ENCODE measurements at places on chromosomes 3 and 15.

- DNase-seq = peak; percentile 19
These were observed 2.1 kb downstream of the RNF168 start for GRCh38 chr3:196501316-196502044.

DNA sequence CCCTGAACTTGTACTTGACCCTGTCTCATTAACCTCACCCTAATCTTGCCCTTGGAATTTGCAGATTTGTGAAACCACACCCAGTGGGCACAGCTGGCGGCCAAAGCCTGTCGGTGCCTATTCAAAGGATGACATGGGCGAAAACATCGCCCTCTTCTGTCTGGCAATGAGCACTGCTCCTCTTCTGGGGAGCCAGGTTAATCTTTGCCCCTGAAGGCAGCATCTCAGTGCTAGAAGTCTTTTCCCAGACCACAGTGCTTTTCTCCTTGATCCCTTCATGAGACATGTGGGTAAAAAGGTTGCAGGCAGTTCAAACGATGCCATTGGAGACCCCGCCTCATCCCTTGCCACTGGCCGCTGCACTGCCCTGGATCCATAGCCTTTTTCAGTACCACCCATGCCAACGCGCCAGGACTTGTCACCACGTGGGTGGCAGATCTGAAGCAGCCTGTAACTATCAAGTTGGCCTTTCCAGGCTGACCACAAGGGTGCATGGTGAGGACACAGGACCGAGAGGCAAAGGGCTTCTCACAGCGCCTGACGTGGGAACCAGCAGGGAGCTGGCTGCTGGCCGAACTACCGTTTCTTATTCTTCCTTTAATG, 6.5 kb upstream of the DNASE1L3 start:
- no peak for DNase-seq

DNA sequence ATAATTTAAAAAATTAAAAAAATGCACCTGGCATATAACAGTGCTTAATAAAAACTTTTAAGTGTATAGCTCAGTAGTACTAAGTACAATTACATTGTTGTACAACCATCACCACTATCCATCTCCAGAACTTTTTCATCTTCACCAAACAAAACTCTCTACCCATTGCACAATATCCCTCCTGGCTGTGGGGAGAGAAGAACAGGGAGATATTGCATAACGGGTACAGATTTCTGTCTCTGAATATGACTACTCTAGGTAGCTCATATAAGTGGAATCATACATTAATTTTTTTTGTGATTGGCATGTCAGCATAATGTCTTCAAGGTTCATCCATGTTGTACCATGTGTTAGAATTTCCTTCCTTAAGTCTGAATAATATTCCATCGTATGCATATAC, 91.0 kb upstream of the PLAAT1 start:
- DNase-seq = no peak

GRCh38 chr3:83193526-83193925, 1432.1 kb upstream of the GBE1 start:
- DNase-seq = no peak

DNA sequence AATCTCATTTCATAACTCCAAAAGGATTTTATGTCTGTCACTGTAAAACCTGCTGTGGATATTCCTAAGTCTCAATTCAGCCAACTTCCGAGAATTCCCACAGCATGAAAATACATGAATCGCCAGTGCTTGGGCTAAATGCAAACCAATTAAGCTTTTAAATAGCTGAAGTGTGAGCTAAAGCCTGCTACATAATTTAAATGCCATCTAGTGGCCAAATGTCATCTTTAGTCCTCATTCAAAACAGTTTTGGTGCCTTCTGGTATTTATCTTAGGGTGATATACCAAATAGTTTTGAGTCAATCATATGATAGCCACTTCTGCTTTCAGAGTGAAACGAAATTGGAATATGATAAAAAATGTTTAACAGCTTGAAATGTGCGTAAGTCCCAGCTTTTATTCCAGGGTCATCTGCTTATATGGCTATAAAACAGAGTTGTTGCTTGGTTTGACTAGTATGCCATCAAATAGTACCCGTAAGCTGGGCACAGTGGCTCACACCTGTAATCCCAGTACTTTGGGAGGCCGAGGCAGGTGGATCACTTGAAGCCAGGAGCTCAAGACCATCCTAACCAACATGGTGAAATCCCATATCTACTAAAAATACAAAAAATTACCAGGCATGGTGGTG, 41.8 kb upstream of the CCNL1 start:
- peak; percentile 37 for DNase-seq

DNA sequence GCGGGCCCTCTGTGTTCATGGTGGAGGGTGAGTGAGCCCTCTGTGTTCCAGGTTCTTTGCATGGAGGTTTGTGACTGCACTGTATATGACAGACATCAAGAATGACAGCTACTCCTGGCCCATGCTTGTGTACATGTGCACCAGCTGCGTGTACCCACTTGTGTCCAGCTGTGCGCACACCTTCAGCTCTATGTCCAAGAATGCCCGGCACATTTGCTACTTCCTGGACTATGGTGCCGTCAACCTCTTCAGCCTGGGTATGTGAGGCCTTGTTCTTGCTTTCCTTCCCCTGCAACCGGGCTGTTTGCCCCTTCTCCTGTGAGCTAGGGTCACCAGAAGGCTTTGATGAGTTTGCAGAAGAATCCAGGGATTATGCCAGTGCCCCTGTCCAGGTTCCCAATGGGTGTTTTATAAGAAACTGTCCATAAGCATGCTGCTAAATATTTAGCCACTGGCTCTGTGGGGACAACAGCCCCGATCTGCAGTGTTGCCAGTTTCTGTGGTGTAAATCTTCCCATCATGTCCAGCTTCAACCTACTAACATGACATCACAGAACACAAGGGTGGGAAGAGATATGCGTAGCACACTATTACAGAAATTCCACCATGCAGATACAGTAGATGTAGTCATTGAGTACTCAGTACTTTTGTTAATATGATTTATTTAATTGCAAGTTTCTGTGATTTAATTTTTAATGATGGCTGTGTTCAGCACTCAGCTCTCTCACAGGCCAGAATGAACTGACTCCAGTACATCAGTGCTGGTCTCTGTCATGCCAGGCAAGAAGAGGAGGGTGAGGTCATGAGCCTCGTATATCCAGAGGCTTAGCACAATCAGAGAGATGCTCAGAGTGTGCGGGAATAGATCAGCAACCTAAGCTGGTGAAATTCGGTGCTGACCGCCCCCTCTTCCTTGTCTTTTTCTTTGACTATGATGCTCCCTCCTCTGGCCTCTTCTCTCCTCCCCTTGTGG, 29.2 kb upstream of the KIF23 start:
- DNase-seq = no peak

DNA sequence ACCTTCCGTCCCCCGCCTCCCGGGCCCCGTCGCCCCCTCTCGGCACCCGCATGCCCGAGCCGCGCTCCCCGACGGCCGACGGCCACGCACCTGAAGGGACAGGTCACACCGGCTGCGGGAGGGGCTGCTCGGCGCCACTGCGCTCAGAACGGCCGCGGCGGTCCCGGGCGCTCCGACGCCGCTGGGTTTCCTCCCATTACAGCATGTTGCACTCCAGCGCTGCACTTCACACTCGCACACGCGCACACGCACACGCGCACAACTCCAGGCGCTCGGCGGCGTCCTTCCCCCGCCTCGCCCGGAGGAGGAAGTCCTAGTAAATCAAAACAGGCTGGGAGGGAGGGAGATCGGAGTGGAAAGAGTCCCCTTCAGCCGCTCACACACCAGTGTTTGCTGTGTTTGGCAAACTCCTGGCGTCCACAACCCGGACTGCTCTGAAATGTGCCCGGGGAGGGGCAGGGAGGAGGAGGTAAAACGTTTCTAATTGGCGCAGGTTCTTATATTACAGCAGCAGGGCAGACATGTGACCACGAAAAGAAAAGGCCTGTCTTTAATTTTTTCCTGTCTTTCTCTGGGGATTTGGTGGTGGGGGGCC, 76.7 kb upstream of the VGLL4 start:
- no peak for DNase-seq

- DNase-seq = no peak
These were observed 701.3 kb downstream of the EPHA3 start for GRCh38 chr3:89808680-89809197.

DNA sequence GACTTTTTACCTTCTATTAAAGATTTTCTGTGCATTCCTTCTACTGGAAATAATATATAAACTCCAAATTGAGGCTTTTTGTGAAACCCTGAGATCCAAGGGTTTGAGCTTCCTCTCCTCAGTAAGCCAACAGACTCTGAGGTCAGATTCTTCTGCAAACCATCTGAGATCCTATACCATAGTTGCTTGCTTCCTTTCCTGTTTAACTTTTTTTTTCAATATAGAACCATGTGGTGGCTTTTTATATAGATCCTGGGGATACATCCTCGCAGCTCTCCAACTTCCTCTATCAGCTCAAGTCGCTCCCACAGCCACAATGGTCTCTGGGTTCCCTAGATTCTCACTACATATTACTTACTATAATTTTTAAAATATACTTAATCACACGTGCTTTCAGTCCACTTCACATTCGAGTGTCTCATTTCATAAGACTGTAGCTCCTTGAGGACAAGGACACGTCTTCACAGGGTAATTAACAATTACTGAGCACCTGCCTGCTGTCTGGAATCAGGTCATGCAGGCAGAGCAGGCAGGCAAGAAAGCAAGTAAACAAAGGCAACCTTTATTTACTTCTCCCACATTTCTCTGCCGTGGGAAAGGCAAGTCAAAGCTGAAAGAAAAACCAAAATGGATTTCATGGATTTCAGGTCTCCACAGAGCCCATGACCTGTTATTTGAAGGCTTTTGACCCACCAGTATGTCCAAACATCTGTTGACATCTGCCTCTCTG, 941.5 kb downstream of the FHIT start:
- no peak for DNase-seq

GRCh38 chr3:108218811-108219210, 3.4 kb downstream of the IFT57 start:
- no peak for DNase-seq

DNA sequence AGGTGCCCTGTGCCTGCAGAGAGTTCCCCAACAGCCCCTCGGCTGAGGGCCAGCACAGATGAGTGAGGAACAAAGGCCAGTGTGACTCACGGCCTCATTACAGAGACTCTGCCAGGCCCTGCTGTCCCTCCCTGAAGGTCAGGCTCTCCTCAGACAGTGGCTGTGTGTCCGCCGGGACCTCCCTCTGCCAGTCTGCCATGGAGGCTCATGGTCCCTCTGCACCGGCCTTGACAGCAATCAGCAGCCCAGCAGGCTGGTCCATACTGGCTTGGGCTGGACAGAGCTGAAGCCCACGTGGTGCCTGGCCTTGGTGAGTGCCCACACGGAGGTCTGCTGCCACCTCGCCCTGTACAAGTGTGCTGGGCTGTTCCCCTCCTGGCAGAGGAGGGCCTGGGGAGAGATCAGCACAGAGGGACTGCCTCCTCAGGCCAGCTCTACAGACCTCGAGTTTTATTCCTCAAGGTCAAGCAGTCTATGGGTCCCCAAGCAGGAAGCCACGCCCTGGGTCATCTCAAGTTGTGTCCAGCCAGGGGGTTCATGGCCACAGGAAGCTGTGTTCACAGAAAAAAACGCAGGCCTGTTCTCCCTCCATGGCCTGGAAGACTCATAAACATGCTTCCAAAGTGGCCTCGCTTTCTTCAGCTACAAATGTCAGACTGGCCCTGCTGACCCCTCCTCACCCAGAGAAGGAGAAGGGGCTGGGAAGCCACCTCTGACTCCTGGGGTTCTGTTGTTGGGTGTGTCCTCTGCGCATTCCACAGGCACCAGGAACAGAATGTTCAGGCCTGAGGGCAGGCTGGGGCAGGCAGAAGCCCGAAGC, 27.0 kb downstream of the SLC41A3 start:
- DNase-seq = no peak

- DNase-seq = peak; percentile 75
These were observed 36.6 kb upstream of the UBL7 start for GRCh38 chr15:74497584-74497983.

DNA sequence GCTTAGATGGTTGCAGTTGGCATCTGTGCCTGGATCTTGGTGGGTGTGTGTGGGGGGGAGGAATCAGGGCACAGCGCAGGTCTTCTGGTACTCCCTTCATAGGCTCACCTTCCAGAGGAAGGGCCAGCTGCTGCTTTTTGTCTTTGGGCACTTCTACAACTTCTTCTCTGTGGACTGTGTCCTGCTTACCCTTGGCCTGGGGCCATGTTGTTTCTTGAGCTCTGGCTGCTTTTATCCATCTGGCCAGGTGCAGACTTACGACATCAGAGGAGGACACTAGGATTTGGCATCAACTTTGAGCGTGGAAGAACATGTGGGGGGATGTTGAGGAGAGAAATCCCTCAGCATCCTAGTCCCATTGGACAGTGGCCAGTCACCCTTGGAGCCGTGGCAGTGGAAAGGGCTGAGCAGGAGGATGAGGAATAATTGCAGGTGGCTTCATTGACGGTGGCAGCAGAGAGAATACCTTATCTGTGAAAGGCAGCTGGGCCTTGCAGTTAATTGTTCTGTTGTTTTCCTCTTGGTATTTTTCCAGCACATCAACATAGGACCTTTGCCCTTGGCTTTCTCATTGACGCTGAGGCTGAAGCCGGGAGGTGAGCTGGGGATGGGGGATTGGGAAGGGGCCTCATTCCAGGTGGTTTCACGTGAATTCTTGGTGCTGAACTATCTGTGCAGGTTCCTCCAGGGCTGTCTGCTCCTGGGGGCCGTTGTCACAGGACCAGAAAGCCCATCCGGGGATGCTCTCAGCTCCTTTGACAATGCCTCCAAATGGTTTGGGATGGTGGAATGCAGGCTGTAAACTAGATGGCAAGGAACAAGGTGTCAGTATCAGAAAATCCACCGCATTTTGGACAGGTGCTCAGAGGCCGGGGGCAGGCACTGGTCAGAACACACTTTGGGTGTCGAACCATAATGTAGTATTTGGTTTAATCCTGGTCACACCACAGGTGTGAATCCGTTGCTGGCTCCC, 9.7 kb downstream of the EPHB1 start:
- peak; percentile 30 for DNase-seq

DNA sequence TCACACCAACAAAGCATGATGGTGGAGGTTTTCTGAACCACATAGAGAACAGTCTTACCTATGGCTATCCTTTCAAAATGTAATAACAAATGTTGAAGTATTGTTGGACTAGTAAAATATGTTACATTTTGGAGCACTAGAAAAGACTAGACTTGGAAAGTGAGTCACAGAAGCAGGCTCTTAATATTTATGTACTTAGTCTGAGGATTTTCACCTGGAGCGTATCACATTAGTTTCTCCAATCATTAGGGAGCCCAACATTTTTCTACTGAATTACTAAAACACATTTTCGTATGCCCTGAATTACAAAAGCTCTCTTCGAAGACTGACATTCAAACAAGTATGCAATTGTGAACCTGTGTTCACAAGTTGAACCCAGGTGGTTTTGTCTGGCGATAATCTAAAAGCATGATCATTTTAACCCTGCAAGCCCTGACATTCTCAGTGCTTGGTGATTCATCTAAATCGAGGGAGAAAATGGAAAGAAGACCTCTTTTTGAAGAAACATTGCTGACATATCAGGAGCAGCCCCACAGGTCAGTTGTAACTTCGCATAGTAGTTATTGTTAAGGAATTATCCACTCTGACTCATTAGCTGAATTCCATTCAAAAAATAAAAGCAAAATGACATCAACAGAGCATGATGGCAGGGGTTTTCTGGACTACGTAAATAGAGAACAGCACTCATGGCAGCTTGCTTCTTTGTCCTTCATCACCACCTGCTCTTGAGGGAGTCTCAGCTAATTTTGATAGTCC, 679.8 kb upstream of the NECTIN3 start:
- DNase-seq = no peak

GRCh38 chr15:90660195-90660998, 56.7 kb upstream of the BLM start:
- DNase-seq = no peak

- no peak for DNase-seq
These were observed 9.9 kb downstream of the ITPR1 start for GRCh38 chr3:4503050-4503449.
